ENCODE measurements at places on chromosomes 4 and X.
A peak's percentile ranks its signal among the peaks of the same experiment; 100 is the strongest.

GRCh38 chr4:8585186-8585585 lies 5.0 kb downstream of the GPR78 start:
- no peak for DNase-seq

GRCh38 chr4:100042711-100043110 lies 92.6 kb upstream of the H2AZ1 start:
- no peak for DNase-seq

GRCh38 chr4:142554412-142554811 lies 291.7 kb downstream of the INPP4B start:
- no peak for DNase-seq

DNA sequence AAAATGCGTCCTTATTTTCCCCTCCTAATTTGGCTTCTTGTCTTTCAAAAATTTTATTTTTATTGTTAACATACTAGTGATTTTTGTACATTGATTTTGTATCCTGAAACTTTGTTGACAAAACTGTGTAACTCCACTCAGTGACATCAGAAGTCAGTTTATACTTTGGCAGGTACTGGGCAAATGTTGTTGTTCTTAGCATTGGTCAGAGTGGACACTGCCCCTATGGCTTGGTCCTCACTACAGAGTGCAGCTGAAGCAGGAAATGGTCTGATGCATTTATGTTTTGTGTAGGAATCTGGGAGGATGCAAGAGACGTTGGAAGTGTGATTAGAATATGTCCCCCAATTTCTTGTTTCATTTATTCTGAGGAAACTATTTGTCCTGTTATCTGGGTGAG lies 205.5 kb upstream of the CENPE start:
- no peak for DNase-seq

DNA sequence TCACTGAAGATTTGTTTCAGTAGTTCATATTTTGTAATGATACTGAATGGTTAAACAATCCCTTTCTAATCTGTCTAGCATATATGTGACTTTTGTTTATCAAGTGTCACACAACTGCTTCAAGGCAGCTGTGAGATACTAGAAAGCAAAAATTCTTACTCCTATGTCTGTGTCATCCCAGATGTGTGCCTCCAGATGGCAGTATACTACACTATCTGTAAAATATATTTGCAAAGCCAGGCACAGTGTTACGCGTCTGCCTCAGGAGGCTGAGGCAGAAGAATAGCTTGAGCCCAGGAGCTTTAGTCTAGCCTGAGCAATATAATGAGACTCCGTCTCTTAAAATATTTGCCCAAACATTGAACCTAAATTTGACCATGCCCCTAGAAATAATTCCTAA lies 4.0 kb downstream of the NUDT10 start:
- peak; percentile 24 for DNase-seq

DNA sequence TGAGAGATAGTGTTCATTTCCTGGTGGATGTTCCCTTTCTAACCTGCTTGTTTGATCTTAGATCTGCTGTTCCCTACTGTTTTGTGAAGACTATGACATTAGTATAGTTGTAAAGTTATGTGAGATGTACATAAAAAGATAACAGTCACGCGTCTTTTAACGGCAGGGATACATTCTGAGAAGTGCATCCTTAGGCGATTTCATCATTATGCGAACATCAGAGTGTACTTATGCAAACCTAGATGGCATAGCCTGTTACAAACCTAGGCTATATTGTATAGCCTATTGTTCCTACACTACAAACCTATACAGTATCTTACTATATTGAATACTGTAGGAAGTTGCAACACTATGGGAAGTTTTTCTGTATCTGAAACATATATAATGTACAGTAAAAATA lies 50.4 kb downstream of the MCUB start:
- no peak for DNase-seq

- DNase-seq = peak; percentile 84
Measured at GRCh38 chrX:39855748-39856129, 242.0 kb downstream of the BCOR start.

DNA sequence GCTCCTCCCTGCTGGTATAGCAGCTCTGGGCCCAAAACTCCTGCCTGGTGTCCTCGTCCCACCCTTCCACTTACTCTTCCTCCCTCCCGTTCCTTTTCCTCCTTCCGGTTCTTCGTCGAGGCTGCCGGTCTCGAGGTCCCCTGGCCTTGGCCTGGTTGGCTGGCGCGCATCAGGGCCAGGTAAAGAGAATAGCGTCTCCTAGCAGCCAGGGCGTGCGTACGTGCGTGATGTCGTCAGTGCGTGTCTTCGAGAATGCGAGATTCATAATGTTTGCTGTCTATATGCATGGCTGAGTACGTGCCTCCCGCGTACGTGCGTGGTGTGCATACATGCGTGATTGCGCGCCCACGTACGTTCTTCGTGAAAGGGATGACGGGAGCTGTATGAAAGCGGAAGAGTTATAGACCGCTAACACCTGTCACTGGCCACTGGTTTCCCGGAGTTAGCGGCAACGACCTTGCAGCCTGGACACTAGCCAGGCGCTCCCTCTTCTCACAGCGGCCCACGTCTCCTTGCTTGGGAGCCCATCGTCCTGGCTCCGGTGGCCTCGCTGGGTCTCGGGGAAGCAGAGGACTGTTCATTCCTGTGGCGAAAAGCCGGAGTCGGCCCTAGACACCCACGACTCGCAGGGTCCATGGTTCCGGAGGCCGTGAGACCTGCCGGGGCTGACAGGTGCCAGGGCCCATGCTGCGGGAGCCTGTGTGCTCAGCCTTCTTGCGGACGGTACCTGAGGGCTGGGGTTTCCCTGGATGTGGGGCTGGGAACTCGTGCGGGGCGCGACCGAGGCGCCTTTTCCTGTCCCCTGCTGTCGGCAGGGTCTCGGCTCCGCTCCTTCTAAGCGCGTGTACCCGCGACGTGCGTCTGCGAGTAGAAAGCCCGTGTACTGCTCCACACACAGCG lies at the start of gene EOLA1:
Gene EOLA1 (plus strand): TSS at position 392 of the 900 bp plus-strand sequence. CDS start 4,619 bp downstream, outside the sequence.
- peak; percentile 89 for DNase-seq

Measured in stimulated activated CD8-positive, alpha-beta memory T cell treated with anti-CD3 and anti-CD28 coated beads, Interleukin-4, amount 100 ng/mL, for 48 hours (primary cell).